Right renal pelvis (tissue), 4 donors: ENCODE measurements at places on chromosomes 11 and 22. TPM values are rescaled to one million over a fixed set of nuclear protein-coding genes. Genes with fewer than 3 reads are reported as not detected.

Gene TRIM22
- 8.6 TPM for polyA plus RNA-seq

Gene GSTT4
- not detected for polyA plus RNA-seq

Gene OR10D3
- not detected for polyA plus RNA-seq

- no peak for DNase-seq
Measured at GRCh38 chr11:71962428-71963038, 33.7 kb downstream of the RNF121 start.
